ENCODE measurements at places on chromosomes 7 and 10. TPM values are rescaled to one million over a fixed set of nuclear protein-coding genes. Genes with fewer than 3 reads are reported as not detected.

Gene MRLN
- not detected for total RNA-seq

Gene LYZL2
- not detected for total RNA-seq

Gene HIF1AN
- 7.9 TPM for total RNA-seq

Gene MSMB
- total RNA-seq: not detected

Gene EBF3
- under 0.01 TPM for total RNA-seq

Gene MRM2
- 23.6 TPM for total RNA-seq

Gene PAPOLB
- total RNA-seq: under 0.01 TPM

Gene NKX1-2
- under 0.01 TPM for total RNA-seq

Gene KCND2
- total RNA-seq: under 0.01 TPM

Gene ZNF33A
- total RNA-seq: 7.0 TPM

Gene GOLGA7B
- 5.4 TPM for total RNA-seq

Gene CCDC146
- 1.0 TPM for total RNA-seq

Gene LDB1
- total RNA-seq: 79.3 TPM
